ENCODE measurements at places on chromosomes 5 and 9. TPM values are rescaled to one million over a fixed set of nuclear protein-coding genes. Genes with fewer than 3 reads are reported as not detected.
A peak's percentile ranks its signal among the peaks of the same experiment; 100 is the strongest.

GRCh38 chr5:169006842-169007790 is 293.8 kb downstream of the SLIT3 start:
- DNase-seq = no peak

GRCh38 chr5:7742241-7742656 is 108.7 kb downstream of the CFAP90 start:
- no peak for DNase-seq

- DNase-seq = no peak
Measured at GRCh38 chr5:176644878-176645670, 2.2 kb upstream of the TSPAN17 start.

GRCh38 chr9:29669613-29670012 is 2096.3 kb upstream of the C9orf72 start:
- no peak for DNase-seq

GRCh38 chr5:124678922-124679519 is 67.4 kb downstream of the ZNF608 start:
- DNase-seq = no peak

- DNase-seq = peak; percentile 22
Measured at GRCh38 chr9:125889476-125890419, 142.6 kb downstream of the PBX3 start.

DNA sequence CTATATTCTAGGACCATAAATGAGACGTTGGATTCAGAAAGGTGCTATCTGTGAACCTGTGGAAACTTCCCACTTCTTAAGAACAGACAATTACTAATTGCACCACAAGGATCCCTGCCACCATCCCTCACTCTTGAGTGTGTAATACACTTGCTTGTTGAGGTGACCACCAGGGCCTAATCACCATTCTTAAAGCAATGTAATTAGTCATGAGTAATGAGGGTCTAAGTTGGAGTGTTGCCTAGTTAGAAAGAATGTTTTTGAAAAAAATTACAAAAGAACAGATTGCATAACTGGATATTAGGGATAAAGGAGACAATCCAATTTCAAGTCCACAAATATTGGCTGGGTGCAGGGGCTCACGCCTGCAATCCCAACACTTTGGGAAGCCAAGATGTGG is 56.9 kb upstream of the TRIO start:
- DNase-seq = no peak

- DNase-seq = peak; percentile 38
Measured at GRCh38 chr9:114504341-114505186, 709 bp downstream of the WHRN start.

- DNase-seq = no peak
Measured at GRCh38 chr5:90944116-90944515, 385.5 kb downstream of the ADGRV1 start.

The CCL28 gene
- total RNA-seq = 5.0 TPM

The MORN5 gene
- total RNA-seq = 10.9 TPM

The ABO gene
- 43.9 TPM for total RNA-seq

The CAPSL gene
- 5.0 TPM for total RNA-seq

The SPATA31A3 gene
- not detected for total RNA-seq

The ARHGEF39 gene
- total RNA-seq = not detected

Data from upper lobe of left lung (tissue), 6 donors.